ENCODE measurements at places on chromosomes 1 and 21.

- DNase-seq, result no peak
Measured at GRCh38 chr21:28641731-28642130, 350.9 kb downstream of the LTN1 start.

DNA sequence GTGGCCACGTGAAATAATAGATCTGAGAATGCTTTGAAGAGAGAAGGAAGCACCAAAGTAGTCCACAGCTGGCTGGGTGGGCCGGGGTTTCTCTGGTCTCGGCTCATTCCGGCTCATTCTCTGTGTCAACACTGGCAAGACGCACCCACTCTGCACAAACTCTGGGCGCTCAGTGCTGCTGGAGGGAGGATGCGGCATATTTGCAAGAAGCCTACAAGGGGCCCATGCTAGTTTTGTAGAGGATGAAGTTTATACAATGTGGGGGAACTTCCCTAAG lies 28.8 kb upstream of the TMPRSS2 start:
- no peak for DNase-seq

GRCh38 chr1:238466459-238466858 lies 575.7 kb upstream of the ZP4 start:
- no peak for DNase-seq

GRCh38 chr1:201240171-201240570 lies 43.1 kb upstream of the PKP1 start:
- no peak for DNase-seq

GRCh38 chr1:158354255-158354654 lies 561 bp downstream of the CD1E start:
- no peak for DNase-seq

DNA sequence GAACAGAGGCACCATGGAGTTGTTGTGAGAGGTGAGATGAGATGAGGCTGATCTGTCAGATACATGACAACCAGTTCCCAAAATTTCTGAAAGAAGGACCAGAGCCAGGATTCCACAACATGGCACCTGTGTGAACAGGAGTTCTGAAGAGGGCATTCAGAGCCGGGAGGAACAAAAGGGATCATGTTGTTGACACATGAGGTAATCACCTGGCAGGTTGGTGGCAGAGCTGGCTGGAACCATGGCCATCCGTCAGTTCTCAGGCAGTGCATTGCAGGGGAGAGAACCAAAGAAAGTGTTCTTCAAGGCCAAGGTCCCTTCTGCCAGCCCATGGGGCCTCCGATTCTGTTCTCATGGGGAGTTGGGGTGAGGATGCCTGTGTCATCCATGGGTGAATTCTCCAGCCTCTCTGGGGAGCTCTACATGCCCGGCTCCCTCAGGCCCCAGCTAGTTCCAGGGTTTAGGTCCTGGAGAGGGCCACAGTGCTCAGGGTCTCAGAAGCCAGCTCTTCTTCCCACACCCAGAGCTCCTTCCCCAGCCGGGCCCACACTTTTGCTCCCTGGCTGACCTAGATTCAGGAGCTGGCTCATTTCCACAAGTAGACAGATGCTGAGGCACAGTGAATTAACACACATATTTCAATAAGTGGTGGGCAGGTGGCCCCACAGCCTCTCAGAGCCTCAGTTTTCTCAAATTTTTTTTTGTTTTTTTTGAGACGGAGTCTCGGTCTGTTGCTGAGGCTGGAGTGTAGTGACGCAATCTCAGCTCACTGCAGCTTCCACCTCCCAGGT lies 49.1 kb upstream of the CTPS1 start:
- DNase-seq, result no peak

- DNase-seq, result no peak
Measured at GRCh38 chr1:212669102-212669501, 30.5 kb downstream of the BATF3 start.

DNA sequence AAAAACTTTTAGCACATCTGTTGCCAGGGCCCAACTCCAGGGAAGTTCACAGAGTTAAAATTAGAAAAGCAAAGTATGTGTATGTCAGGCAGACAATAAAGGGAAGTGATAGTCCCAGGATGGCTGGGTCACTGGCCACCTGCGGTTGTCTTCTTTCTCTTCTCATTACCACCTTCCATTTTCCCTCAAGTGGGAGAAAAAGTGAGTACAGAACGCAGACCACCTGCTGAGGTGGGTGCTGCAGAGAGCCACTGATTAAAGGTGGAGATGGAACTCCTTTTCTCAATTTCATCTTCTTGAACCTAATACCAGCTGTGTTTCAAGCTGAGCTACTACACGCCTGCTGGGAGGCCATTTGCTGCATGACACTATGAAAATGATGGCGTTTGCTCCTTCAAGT lies 88.8 kb upstream of the PDE4B start:
- no peak for DNase-seq

GRCh38 chr1:245588116-245588639 lies 433.4 kb downstream of the KIF26B start:
- DNase-seq, result no peak

GRCh38 chr1:150259758-150260669 lies 2.4 kb downstream of the CA14 start:
- no peak for DNase-seq

GRCh38 chr1:170445096-170445495 lies 86.9 kb upstream of the GORAB start:
- no peak for DNase-seq

- DNase-seq, result no peak
Measured at GRCh38 chr1:83113652-83114051, 885.3 kb downstream of the TTLL7 start.

DNA sequence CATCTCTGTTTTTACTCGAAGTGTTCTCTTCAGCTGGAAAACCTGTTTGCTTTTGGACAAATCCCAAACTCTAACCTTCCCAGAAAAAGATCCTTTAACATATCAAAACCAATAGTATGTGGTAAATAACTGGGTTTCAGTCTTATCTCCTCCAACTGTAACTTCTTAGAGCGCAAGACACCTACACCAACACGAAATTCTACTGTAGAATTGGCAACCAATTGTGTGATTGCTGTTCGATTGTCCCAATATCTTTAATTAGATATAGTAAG lies 5.8 kb upstream of the MPZL1 start:
- DNase-seq, result no peak

DNA sequence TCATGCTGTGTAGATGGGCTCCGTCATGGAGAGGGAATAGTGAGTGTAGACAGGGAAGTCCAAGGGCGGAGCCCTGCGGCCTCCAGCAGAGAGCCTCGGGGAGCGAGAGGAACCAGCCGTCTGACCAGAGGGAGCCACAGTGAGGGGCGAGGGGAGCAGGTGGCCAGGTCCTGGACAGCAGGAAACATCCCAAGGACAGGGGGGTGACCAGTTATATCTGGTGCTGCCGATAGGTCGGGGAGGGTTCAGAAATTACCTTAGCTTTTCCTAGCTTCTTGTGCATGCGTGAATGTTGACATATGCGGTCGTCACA lies 46.5 kb downstream of the TRAPPC10 start:
- no peak for DNase-seq

GRCh38 chr1:168792142-168792541 lies 63.1 kb upstream of the DPT start:
- no peak for DNase-seq

DNA sequence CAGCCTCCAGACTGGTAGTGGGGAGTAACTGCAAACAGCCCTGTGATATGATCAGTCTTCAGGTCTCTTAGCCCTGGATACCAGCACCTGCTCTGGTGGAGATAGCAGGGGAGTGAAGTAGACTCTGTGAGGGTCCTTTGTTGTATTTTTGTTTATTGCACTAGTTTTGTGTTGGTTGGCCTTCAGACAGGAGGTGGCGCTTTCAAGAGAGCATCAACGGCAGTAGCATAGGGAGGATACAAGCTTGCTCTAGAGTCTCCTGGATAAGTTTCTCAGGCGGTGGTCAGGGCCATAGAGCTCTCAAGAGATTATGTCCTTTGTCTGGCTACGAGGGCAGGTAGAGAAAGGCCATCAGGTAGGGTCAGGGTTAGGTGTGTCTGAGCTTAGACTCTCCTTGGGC lies 116.4 kb downstream of the USH2A start:
- no peak for DNase-seq

DNA sequence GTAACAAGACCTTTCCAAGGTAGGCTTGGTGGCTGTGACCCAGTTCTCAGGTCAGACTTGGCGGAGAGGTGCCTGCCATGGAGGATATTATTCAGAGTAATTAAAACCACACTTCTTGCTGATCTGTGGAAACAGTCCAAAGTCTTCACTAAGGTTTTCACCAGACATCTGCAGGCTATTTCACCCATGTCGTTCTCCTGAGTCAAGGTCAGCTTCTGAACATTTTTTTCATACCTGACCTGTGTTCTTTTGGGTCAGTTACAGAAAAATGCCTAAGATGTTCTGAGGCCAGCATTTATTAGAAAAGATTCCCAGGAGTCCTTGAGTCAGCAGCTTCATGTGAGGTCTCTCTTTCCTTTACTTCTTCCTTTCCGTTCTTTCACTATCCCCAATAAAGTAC lies 54.9 kb downstream of the RGL1 start:
- no peak for DNase-seq

- DNase-seq, result no peak
Measured at GRCh38 chr1:17553975-17554700, 14.6 kb downstream of the ARHGEF10L start.
